Lower lobe of right lung (tissue), 2 donors: ENCODE measurements at places on chromosomes 13 and 19.

GRCh38 chr13:31043957-31044356 is 111.5 kb downstream of the TEX26 start:
- DNase-seq, result no peak

- DNase-seq, result peak; percentile 95
Measured at GRCh38 chr19:41327576-41328156, 17.7 kb downstream of the CCDC97 start.

DNA sequence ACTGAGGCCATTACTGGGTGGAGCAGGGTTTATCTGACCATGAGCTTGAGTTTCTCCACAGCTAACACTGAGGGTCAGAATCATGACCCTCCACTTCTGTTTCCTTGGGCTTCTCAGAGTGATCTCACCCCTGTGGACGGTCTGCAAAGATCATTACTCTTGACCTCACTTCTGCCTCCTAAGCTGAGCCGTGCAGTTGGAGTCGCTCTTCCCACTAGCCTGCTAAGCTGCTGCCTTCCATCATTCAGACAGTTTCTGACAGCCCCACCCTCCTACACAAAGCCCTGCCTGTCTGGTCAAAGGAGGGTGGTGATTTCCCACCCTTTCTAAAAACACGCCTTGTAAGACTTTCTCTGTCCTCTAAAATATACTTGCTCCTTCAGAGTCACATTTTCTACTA is 9.3 kb upstream of the FRY start:
- DNase-seq, result no peak

DNA sequence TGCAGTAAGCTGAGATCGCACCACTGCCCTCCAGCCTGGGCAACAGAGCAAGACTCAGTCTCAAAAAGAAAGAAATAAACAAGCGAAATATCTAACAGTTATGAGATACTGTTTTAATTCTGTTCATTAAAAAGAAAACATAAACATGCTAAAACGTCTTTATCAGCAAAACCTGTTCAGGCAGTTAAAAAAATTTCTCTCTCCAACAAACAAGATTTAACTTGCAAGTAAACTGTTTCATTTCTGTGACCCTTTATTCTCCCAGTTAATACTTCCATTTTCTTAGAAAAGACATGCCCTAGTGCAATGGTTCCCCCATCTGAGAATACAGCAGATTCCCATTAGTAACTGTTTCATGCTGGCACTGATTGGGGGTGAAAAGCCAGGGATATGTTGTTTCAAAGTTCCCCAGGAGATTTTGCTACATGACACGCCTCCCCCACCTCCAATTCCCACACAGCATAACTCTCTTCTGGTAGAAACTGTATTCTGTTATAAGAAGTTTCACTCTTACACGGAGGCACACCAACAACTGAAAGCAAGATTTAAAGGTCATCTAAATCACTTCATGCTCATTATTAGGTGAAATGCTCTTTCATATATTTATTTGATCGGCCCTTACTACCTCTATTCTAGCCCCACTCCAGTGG is 24.4 kb downstream of the ELF1 start:
- no peak for DNase-seq

DNA sequence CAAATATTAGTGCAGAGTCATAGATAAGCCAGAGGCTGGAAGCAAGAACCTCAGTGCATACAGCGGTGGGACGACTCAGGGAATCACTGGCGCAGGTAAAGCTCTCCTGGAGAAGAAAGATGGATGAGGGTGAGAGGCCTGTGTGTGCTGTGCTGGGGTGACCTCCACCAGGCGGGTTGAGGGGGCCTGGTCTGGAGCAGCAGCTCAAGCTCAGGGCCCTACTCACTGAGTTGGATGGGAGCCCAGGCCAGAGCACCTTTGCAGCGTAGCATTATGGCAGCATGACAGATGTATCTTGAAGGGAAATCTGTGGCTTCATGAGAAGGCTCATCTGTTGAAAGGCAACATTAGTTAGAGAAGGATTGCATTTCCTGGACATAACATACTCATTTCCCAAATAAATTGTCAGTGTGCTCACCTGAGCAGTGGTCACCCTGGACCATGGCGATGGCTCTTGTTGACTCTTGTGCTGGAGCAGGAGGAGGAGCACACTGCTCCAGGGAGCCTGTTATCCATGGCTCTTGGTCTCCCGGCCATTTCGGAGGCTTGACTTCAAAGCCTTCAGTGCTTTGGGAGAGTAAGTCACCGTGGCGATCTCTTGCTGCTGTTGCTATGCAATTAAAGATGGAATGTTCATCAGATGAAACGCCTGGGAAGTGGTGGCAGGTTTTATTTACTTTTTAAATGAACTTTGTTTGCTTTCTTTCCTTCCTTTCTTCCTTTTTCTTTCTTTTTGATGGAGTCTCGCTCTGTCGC is 25.0 kb downstream of the HNRNPM start:
- DNase-seq, result no peak

DNA sequence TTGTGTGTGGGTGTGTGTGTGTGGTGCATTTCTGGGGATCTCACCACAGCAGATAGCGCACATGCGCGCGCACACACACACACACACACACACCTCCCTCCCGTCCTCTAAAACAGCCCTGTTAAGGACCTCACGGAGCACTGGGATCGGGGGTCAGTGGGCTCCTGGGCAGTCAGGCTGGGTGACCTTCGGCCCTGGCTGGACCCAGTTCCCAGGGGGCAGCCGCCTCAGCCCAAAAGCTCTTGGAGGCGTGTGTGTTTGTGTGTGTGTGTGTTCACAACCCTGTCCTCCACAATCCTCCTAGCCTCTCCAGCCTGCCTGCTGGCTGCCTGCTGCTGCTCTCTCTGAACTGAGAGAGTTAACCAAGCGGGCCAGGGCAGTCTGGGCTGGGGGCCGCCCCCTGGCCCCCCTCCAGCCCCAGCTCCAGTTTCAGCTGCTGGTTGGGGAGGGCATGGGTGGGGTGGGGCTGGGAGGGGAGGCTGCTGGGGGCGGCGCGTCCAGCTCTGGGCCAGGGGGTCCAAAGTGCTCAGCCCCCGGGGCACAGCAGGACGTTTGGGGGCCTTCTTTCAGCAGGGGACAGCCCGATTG is at the start of gene FXYD1:
Gene FXYD1, plus strand, starts transcription at position 520 of the 588 bp plus-strand sequence. CDS start 1,256 bp downstream, outside the sequence.
- DNase-seq, result no peak

GRCh38 chr19:14479975-14480699 is 5.0 kb upstream of the PTGER1 start:
- peak; percentile 67 for DNase-seq

GRCh38 chr13:52165411-52165810 is 6.0 kb upstream of the NEK3 start:
- DNase-seq, result no peak

GRCh38 chr13:100564444-100565223 is 24.0 kb downstream of the GGACT start:
- no peak for DNase-seq

GRCh38 chr13:31032528-31033113 is 100.2 kb downstream of the TEX26 start:
- DNase-seq, result no peak

DNA sequence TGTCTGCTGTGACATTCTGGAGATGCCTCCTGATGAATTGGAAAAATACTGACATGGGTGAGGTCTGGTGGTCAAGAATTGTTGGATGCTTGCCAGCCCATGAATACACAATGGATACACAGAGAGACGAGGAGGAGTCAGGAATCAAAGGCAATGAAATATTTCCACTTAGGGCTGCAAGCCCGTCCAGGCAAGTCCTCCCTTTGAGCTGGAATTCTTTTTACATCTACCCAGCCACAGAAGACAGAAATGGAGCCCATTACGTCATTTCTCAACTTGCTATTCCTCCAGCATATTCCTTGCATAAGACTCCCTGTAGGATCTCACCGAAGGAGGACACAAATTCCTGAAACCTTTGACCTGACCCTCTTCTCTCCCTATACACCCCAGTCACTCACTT is 15.7 kb upstream of the IGFL4 start:
- DNase-seq, result no peak

DNA sequence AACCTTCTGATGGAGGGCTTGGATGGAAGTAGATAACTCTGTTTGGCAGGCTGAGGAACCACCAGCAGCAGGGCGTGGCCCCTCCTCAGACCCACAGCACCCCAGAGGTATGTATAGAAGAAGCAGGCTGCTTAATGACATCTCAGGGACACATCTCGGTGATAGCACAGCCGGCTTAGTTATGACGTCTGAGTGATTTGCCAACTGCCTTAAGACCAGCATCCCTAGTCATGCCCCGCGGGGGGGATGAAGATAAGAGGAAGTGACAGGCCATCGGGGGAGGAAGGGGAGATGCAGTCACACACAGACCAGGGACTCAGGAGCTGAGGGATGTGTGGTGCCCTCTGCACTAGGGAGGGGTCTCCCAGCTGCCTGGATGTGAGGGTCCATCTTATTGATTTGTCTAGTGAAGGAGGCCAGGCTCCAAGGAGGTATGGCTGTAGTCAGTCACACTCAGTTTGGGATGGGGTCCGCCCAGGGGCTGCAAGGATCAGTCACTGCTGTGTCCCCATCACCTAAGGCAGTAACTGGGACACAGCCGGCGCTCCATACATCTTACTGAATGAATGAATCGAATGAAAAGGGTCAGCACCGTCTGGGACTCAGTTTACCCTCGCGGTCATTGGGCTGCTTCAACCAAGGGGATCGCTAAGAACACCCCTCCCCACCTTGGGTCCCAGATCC is 19.2 kb upstream of the ERCC1 start:
- DNase-seq, result peak; percentile 84
